Hippocampal formation (tissue), 2 donors: ENCODE measurements at places on chromosomes 7 and 10.

- no peak for DNase-seq
Observed at GRCh38 chr10:83909001-83909400, 230.3 kb upstream of the GHITM start.

GRCh38 chr7:43791665-43792064, 33.2 kb downstream of the BLVRA start:
- DNase-seq: no peak

DNA sequence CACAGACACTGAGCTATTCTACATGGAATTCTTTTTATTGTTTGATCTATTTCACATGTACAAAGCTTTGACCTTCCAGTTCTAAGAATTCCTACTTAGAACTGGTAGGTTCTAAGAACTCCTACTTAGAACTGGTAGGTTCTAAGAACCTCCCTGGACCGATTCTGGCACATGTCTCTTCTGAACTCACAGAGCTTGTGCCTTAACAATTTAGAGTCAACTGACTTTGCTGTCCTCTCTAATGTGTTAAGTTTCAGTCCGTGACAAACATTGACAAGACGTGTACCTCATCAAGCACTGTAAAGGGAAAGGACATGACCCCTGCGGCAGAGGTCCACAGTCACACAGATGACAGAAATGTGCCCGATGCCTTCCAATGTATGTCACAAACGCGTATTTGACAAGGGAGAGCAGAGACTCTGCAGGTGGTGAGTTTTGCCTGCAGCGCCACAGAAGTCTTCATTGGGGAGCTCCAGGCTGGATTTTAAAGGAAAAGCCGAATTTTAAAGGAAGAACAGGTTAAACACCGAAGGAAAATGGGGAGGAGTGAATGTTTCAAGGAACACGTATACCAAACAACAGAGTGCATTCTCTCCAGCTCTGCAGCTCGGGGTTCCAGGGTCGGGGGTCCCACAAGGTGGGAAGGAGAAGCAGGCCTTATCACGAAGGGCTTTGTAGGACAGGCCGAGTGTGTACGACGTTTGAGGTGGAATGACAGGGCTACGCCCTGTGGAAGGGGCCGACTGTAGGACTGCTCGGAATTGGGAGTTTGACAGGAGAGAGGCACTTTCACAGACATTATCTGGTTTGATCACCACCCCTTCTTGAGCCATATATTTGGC, 161.1 kb upstream of the KLF14 start:
- DNase-seq: no peak

DNA sequence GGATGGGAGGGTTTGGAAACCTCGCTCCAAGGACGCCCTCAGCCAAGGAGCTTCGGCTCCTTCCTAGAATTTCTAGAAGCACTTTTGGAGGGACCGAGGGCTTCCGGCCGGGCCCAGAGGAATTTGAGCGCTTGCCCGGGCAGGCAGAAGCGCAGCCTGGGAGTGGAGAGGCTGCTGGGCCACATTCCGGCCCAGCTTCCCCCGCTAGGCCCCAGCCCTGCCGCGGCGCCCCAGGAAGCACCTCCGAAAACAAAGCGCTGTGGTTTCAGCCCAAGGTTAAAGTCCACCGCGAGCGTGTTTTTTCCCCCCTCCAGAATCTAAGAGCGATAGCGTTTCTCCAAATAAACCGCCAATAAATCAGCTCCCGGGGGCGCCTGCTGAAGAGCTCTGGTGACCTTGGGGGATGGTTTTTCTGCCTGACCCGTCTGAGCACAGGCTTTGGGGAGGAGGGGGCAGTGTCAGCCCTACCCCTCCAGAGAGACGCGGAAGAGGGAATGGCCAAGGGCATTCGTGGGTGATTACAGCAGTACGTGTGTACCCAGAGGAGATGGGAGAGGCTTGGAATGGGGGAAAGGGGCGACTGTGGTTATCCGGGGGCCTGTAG, 5.7 kb upstream of the TNRC18 start:
- no peak for DNase-seq

- no peak for DNase-seq
Observed at GRCh38 chr7:42234736-42235135, 2.3 kb downstream of the GLI3 start.

GRCh38 chr7:47149971-47150370, 431.9 kb downstream of the TNS3 start:
- DNase-seq: no peak
